ENCODE measurements at places on chromosomes 1 and 21.

DNA sequence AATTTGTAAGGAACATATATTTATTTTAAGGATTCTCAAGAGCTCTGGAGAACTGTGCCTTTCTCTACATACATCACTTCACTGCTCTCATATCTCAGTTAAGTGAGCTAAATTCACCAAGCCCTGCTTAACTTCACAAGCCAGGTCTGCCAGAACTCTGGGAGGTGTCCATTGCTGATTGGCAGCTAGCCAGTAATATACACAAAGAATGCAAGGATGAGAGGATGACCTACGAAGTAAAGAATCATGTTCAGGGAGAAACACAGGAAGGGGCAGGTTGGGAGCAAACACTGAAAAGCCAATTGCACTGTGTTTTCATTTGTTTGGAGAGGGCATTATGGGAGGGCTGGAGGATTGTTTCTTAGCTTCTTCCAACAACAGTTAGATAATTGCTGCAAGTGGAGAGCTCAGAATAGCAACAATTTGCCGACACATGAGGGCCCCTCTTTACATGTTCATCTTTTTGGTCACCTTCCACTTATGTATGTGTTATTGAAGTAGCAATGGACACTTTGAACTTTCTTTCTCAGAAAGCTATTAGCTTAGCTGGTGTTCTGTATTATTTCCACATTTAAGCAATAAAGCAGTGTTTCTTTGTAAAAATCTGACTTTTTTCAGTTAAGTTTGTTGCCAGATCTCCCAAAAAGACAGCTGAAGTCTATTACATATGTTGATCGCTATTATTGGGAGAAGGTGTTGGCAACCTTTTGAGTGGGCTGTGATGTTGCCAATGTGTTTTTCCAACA lies 254.8 kb downstream of the LTN1 start:
- DNase-seq, result no peak

DNA sequence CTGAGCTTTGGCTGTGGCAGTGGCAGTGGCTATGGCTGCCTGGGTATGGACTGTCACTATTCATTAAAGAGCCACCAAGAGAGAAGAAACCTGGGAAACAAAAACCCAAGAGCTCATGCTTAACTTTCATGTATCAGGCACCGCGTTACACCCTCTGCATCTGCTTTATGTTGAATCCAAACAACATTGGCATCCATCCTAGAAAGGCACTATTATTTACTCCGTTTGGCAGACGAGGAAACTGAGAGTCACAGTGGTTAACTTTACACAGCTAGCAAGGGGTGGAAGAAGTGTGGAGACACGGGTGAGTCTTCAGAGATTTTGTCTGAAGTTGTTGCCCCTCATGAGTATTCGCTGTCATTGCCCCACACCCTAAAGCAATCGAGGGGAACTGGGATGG lies 63.8 kb downstream of the PLXNA2 start:
- DNase-seq, result no peak

DNA sequence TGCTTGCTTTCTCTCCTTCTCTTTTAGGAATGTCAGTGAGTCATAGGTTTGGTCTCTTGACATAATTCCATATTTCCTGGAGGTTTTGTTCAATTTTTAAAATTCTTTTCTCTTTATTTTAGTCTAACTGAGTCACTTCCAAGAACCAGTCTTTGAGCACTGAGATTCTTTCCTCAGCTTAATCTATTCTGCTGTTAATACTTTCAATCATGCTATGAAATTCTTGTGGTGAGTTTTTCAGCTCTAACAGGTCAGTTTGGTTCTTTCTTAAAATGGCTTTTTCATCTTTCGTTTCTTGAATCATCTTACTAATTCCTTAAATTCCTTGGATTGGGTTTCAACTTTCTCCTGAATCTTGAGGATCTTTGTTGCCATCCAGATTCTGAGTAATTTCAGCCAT lies 321.0 kb downstream of the PTBP2 start:
- no peak for DNase-seq

DNA sequence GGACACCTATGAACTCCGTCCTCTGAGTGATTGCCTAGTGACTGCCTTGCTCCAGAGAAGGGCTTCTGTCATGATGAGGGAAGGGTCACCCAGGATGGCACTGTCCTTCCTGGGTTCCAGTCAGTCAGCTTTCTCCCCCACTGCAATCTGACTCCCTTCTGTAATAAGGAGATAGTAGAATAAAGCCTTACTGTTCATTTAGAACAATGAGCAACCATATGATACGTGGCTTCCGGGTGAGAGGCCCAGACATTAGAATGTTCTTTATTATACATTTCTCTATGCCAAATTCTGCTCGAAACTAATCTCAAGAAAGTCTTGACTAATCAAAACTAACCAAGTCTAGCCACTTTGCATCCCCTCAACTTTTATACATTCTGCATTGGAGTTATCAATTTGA lies 8.5 kb upstream of the MTMR11 start:
- no peak for DNase-seq

- peak; percentile 60 for DNase-seq
Observed at GRCh38 chr1:25820247-25821111, 725 bp downstream of the MTFR1L start.

- no peak for DNase-seq
Observed at GRCh38 chr1:25996966-25997827, 666 bp downstream of the PAFAH2 start.

DNA sequence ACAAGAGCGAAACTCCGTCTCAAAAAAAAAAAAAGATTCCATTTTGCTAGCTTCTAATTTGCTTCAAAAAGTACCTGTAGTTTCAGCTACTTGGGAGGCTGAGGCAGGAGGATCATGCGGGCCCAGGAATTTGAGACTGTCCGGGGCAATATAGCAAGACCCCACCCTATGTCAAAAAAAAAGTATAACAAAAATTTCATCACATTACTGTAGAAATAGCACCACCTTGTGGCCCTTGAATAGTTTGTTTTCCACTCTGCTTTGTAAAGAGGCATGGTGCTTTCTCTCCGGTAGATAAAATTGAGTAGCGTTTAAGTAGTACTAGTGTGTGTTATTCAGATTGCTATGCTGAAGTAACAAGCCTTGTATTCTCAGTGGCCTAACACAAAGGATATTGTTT lies 18.2 kb upstream of the MSTO1 start:
- DNase-seq, result no peak

DNA sequence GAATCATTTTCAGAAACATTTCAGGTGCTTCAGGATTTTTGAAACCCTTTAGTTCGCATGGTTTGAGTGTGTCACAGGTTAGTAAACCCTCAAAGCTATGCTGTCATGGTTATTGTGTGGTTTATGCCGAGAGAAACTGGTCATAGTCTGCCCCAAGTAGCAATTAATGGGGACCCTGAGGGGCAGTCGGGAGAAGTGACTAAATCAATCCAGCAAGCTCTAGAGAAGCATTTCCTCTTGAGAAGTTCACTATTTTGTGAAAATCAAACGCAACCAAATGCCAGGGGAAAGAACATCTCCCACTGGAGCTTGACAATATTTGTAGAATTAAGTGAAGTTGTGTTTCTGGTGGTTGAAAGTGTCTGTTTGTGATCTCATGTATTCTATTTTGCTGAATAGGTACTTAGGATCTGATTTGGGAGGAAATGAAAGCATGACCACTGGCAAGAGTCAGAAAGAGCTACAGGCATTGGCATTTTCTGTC lies 63.0 kb upstream of the BACH1 start:
- DNase-seq, result no peak

DNA sequence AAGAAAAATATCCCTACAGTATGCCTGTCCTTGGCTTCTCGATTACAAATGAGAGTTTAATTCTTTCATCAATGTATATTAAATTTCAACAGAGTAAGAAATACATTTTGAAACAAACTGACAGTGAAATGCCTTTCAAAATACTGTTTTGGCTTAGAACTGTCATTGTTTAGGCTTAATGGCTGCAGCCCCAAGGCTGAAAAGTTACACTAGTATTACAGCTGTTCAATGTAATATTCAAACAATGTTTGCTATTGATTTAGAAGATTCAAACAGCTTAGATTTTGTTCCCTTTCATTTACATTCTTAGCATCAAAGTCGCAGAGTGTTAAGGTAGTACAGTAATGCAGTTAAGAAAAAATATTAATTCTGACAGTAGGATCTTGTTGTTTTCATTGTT lies 882.9 kb upstream of the ADGRL2 start:
- no peak for DNase-seq

GRCh38 chr1:52913537-52913936 lies 8.0 kb downstream of the ECHDC2 start:
- no peak for DNase-seq

DNA sequence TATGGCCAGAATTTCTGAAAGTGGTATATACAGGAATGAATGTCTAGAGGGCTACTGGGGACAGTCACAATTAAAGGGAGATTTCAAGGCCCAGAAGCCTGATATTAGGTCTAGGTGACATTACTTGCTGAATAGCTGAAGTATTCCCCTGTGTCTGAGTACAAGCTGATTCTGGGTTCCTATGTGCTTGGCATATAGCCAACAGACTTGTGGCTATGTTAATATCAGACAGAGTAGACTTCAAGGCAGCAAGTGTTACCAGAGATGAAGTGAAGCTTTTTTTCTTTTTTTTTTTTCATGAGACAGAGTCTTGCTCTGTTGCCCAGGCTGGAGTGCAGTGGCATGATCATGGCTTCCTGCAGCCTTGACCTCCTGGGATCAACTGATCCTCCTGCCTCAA lies 8.3 kb downstream of the TTC4 start:
- DNase-seq, result no peak

- DNase-seq, result no peak
Observed at GRCh38 chr1:22789356-22789994, 78.8 kb downstream of the EPHB2 start.

DNA sequence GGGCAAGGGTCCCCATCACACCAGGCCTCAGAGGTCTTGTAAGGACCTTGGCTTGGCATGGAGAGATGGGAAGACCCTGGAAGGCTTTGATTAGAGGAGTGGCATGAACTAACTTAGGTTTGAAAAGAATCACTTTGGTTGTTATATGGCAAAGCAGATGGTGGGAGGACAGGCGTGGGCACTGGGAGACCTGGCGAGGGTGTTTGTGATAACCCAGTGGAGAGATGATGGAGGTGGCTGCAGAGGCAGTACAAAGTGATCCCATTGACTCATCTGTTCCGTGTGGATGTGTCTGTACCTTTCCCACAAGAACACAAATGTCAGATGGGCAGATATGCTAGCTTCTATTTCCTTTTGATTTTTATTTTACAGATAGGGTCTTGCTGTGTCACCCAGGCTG lies 168.3 kb downstream of the SLC35F3 start:
- DNase-seq, result no peak

DNA sequence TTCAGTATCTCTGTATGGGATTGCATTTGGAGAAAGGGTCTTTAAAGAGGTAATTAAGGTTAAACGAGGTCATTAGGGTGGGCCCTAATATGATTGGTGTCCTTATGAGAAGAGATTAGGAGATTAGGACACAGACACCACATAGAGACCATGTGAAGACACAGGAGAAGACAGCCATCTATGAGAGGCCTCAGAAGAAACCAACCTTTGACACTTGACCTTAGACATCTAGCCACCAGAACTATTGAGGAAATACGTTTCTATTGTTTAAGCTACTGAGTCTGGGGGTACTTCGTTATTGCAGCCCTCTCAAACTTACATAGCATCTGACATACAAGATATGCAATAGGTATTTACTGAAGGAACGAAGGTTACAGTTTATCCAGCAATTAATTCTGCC lies 7.3 kb upstream of the VPS45 start:
- no peak for DNase-seq

Measured in activated naive CD4-positive, alpha-beta T cell (primary cell).